Mammary epithelial cell (primary cell): ENCODE measurements at places on chromosomes 7 and 10.

DNA sequence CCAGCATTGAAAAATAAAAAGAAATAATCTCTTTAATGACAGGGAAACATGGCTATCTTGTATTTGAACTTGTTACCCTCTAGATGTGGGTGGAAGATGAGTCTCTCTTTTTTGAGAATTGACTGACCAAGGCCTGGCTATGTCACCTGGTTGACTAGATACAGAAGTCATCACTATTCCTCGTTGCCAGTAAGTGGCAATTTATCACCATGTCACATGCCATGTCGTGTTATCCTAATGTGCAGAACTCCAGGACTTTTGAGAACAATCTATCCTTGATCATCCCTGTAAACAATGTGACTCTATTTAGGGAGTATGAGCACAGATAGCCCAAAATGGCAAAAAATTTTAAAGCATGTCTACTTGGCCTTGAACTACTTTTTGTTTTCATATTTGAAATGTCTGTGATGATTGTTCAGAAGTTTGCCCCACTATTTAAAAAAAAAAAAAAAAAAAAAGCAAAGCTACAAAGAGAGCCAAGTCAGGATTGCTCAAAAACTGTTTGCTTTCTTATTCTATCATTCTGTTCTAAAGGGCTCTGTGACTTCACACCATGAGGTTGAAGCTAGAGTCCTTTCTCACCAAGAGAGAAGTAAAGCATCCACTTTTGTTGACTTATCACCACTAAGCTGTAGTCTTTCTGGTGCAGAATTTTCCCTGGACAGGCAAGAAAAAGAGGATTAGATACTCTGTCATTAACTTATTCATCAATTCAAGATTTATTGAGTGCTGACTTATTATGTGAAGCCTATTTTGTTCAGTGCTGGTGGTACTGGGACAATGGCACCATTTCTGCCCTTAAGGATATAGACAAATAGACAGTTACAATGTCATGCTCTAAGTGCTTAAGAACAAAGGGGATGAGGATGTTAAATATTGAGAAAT lies 10.4 kb upstream of the WIPF3 start:
- no peak for DNase-seq

- DNase-seq: no peak
Measured at GRCh38 chr7:117775801-117776200, 97.4 kb downstream of the CTTNBP2 start.

- DNase-seq: peak; percentile 66
Measured at GRCh38 chr10:89207181-89207800, at the start of gene CH25H. TSS of gene CH25H (minus strand) at chr10:89207317. CDS start at chr10:89207292, 25 bp downstream.

DNA sequence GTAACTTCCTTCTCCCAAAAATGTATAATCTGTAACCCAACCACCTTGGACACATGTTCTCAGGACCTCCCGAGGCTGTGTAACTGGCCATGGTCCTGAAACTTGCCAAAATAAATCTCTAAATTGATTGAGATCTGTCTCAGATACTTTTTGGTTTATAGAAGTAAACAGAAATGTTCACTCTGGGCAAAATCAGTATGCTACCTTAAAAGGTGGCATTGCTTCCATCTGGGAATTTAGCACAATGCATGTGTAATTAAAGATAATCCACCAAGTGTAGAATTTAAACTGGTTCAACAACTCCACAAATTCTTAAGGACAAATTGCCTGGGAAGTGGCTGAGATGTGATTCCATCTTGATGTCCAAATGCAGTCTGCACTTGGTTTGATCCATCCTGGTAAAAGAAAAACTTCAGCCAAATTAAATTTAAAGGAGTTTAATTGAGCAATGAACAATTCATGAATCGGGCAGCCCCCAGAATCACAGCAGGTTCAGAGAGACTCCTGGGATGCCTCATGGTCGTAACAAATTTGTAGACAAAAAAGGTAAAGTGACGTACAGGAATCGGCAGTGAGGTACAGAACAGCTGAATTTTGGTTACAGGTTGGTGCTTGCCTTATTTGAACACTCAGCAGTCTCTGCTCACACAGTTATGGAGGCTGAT lies 102.6 kb upstream of the PFKP start:
- DNase-seq: no peak

DNA sequence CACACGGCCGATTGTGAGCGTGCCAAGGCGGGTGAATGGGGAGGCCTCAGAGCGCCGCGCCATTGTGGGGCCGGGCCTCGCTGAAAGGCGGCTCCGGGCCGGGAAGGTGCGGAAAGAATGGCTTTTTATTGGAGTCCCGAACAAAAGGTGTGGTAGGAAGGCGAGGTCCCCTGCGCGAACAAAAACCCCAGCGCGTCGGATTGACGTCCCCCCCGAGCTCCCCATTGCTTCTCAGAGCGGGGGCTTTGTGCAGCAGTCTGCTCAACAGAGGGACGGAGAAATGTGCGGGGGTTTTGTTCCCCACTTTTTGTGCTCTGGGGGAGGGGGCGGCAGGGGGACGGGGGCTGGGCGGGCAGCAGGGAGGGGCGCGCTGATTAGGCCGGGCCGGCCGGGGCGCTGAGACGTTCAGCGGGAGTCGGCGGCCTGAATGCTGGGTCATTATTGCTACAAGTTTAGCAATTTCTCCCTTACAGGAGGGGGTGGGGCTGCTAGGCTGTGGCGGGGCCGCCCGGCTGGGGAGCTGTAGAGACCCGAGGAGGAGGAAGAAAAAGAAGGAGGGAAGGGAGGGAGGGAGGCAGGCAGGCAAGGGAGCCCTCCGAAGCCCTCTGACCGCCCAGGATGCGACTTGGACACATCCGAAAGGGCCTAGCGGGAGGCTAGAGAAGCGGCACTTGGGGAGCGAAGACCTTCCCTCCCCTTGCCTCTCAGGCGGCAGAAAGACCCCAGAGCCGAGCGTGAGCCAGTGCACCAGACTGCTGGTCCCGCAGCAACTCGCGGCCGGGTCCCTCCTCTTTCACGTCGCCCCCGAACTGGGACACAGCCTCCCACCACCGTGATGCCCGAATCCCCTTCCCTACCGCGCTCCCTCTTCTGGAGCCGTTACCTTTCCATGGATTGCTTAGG lies 4.6 kb downstream of the NKX2-3 start:
- no peak for DNase-seq
